Naive thymus-derived CD4-positive, alpha-beta T cell (primary cell): ENCODE measurements at places on chromosomes 2 and 18.
A peak's percentile ranks its signal among the peaks of the same experiment; 100 is the strongest.

- DNase-seq: no peak
Observed at GRCh38 chr2:10520154-10520553, 72.0 kb upstream of the ODC1 start.

GRCh38 chr2:148658807-148659722, 14.5 kb downstream of the EPC2 start:
- no peak for DNase-seq

DNA sequence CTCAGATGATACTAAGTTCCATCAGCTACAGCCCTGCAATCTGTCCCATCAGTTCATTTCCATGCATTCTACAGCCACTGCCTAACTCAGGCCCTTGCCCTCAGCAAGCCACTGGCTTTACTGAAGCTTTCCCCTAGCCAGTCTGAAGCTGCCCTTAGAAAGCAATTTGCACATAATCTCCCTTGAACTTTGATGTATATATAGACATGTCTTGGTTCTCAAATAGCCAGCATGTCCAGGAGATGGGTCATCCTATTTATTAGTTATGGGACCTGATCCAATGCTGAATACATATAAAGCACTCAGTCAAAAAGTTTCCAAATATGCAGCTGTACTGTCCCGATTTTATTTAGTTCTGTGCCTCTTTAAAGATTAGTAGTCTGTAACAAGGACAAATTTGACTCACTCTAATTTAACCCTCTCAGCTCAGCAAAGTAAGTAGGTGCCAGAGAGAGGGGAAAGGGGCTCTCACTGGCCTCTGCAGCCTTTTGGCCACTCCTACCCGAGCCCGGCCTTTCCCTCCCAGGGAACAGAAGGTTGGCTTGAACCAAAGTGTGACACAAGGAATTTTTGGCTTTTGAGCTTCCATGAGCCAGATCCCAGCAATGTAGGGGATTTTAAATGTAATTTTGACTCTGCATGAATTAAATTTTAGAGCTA, 70.7 kb downstream of the CCDC93 start:
- no peak for DNase-seq

DNA sequence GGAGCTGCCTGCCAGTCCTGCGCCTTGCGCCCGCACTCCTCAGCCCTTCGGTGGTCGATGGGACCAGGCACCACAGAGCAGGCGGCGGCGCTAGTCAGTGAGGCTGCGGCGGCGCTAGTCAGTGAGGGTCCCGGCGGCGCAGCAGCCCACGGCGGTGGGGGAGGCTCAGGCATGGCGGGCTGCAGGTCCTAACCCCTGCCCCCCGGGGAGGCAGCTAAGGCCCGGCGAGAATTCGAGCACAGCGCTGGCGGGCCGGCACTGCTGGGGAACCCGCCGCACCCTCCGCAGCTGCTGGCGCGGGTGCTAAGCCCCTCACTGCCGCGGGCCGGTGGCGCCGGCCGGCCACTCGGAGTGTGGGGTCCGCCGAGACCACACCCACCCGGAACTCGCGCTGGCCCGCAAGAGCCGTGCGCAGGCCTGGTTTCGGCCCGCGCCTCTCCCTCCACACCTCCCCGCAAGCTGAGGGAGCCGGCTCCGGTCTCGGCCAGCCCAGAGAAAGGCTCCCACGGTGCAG, 867.4 kb downstream of the DSC3 start:
- DNase-seq: no peak

DNA sequence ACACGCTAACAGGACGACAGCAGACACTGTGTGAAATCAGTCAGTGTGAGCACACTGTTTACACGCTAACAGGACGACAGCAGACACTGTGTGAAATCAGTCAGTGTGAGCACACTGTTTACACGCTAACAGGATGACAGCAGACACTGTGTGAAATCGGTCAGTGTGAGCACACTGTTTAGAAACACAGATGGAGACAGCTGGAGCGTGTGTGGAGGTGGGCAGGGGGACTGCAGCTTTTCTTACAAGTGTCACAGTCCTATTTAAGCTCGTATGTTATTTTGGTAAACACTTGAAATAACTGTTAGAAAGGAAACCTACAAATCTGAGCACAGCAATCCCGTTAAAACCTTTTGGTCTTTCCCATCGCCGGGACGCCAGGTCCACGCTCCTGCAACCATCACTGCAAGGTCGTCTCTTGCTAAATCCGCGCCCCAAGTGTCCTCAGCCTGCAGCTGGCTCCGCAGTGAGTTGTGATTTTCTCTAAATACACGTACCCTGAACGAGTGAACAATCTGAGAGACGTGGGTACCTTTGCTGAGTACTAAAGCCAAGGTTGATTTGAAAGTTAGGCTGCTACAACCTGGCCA, 58.9 kb upstream of the CTDP1 start:
- DNase-seq: no peak

DNA sequence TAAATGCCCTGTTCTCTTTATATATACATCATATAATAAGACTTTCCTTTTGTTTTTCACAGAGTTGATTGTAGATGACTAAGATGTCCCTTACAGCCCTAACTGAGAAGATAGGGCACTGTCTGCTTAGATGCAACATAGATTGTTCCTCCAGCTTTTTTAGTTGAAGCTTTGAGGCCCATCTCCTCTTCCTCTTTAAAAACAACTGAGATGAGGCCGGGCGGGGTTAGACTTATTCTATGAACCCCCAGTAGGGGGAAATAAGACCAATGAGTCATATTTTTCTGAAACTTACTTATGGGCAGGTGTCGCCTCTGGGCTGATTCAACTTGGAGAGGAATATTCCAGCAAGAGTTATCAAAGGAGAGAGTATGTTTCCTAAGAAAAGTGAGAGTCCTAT, 84.6 kb downstream of the FBXO15 start:
- DNase-seq: peak; percentile 17

- no peak for DNase-seq
Observed at GRCh38 chr2:42345986-42346385, 15.0 kb downstream of the COX7A2L start.
